Ureter (tissue), 1 donor: ENCODE measurements at places on chromosomes 5 and 9.

DNA sequence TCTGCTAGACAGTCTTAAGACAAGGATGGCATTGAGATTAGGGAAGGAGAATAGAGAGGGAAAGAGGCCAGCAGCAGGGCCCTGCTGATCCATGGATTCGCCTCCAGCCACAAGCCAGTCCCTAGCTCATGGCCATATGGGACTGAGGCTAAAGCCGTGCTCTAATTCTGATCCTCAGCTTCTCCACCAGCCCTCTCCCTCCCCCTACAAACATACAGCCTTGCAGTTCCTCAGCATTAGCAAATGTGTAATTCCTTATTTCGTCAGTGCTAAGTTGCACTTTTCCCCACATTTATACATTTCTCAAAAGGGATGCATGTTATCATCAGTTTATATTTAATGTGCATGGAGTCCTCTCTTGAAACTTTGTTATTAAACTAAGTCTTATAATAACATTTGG lies 34.8 kb downstream of the ZNF462 start:
- no peak for DNase-seq

DNA sequence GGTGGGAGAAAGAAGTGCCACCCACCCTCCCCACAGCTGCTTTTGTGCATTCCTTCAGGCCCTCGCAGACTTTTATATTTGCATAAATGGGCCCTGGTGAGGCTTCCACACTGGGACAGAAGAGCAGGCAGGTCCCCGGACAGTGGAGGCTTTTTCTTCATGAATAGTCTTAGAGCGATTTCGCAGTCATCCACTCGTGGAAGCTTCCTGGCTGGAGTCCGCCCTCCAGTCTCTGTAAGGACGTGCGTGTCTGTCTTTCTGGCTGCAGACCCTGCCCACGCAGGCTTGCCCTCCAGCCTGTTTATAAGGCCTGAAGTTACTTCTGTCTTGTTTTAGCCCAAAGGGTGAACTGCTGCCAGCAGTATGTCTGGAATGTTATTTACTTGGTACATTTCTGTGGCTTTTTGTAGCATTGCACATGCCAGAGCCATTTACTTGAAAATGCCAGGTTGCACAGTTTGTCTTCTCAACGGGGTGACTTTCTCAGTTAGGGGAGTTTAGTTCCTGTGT lies 195.7 kb downstream of the AOPEP start:
- peak; percentile 65 for DNase-seq

DNA sequence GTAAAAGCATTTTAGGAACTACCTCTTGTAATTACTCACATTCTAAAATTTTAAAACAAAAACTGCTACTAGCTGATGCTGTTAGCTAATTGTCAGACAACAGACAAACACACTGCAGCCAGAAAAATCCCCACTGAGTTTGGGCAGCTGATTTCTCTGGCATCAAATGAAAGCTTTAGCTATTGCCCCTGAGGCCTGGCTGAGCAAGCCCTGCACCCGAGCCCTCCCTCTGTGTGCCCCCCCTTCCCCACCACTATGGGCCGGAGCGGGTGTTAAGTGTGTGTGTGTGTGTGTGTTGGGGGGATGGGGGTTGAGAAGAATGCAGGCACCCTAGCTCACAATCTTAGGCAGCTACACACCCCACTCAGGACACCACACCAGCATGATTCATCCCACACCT lies 2.4 kb downstream of the NEUROG1 start:
- DNase-seq = no peak

GRCh38 chr9:100674419-100675122 lies 96.7 kb downstream of the CAVIN4 start:
- DNase-seq = no peak

GRCh38 chr9:90613502-90613901 lies 29.1 kb downstream of the DIRAS2 start:
- no peak for DNase-seq

DNA sequence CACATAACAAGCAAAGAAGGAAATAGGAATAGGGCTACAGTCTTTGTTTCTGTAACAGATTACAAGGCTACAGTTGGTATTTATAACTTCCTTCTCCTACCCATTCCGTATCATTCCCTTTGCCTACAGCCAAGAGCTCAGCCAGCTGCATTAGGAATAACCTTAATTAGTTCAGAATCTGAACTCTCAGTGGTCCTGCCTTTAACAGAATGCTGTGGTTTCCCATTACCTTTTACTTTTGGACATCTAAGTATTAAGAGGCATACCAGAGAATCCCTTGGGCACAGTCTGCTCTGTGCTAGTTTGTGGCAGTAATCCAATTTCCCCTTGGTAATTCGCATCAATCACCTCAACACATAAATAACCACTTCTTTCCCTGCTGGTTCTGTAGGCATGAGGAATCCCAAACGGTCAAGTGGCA lies 44.2 kb downstream of the PKD2L2 start:
- DNase-seq = no peak

DNA sequence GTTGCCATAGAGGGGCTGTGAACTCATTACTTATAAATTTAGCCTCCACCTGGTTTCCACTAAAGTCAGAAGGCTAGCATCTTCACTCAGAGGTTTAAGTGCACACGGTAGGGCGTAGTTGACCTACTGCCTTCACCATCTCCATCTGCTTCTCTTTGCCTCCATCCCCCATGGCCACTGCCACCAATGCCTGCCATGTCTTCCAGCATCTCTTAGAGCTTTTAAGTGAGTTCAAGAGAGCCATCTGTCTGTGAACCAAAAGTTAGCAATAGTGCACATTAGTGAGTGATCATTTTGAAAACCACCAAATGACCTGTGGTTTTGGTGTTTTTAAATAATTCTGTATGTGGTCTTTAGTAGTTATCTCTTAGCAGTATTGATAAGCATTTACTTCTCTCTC lies 102.0 kb downstream of the DMRTA1 start:
- DNase-seq = no peak

- no peak for DNase-seq
These were observed 253.4 kb downstream of the ARHGAP26 start for GRCh38 chr5:143023411-143024096.

DNA sequence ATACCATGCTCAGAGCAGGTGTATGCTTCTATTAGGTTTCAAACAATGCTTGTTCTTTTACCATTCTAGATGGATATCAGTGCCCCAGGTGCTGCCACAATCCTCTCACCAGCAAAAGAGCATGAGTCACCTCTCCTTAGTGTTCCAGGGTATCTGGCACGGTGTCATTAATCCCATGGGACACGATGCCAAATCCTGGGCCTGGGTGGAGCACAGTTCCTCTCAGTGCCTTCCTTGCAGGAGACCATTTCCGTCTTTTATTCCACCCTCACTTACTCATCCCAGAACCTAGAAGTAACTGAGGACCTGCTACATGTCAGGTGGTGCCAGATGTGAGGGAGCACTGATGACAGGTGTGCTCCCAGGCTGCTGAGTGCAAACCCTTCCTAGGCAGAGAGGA lies 1.3 kb upstream of the OR13J1 start:
- DNase-seq = no peak

- peak; percentile 68 for DNase-seq
These were observed 29.8 kb downstream of the CORO2A start for GRCh38 chr9:98162613-98163012.

DNA sequence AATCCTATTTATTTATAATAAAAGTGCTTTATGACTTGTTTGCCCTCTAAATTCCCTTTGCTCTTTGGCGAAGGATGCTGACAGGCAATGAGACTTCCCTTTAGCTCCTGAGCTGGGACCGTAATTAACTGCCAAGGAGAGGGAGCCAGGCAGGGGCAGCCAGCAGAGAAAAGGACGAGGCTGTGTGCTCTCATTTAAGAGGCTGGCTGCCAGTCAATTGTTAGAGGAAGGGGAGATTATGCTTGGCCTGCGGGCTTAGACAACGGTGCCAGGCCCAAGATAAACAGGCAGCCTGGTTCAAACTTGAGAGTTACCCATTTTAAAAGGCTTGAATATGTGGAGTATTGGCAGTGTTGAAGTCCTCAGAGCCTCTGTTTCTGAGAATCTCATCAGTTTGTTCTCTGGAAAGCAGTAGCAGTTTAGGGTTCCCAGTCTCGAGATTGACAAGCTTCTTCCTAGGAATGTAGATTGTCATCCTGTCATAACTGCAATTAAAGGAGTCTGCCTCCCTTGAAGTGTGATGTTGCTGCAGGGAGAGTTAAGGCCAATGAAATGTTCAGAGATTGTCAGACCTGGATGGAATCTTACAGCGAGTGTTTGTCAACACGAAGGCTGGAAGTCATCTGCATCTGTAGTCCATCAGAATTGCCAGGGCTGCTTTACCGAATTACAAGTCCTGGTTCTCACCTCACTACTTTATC lies 113.2 kb downstream of the JAKMIP2 start:
- no peak for DNase-seq
